ENCODE measurements at places on chromosomes 5 and 9.

DNA sequence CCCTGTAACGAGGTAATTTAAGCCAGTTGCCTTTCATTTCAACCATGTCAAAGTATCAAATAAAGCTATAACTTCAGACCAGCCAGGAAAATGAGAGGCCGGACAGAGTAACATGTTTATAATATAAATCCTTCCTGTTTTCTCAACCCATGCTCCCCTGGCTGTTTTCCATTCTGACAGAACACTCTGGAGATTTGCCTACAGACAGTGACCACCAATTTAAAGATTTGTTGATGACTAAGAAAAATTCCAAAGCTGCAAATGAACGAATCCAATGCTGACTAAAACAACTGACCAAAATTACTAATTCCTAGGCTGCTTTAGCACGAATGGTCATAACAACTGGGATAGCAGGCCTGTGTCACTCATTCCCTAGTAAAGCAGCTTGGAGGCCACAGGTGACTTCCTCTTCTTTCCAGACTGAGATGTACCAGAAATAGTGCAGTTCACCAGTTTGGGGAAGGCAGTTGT, 141.4 kb downstream of the AOPEP start:
- DNase-seq = no peak

DNA sequence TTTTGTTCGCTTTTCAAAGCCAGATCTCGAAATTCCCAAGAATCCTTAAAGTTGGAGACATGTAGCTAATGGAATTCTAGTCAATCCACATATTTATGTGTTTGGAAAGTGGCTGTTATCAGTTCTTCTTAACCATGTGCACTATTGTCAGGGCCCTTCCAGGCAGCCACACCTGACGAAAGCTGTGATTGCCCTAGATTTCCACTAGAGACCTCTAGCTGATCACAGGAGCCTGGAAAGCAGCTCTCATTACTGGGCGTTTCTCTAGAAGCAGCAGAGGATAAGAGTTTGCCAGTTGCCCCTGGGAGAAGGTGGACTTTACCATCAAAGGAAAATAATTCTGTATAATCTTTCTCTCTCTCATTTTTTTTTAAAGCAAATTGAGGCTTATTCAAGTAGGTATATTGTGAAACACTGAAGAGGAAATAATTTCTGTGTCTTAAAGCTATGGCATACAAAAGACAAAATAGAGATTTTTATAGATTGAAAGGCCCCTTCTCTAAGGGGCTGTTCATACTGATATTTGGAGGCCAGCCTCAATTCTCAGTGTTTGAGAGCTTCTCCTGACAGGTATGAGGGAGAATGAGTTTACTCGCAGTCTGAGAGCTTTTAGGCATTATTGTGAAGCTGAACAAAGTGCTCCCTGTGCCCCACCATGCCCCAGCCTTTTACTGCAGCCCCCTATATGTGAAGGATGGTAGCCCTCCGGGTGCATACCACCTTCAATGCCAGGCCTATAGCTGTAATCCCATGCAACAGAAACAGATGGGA, 405.4 kb upstream of the ACTBL2 start:
- DNase-seq = no peak

DNA sequence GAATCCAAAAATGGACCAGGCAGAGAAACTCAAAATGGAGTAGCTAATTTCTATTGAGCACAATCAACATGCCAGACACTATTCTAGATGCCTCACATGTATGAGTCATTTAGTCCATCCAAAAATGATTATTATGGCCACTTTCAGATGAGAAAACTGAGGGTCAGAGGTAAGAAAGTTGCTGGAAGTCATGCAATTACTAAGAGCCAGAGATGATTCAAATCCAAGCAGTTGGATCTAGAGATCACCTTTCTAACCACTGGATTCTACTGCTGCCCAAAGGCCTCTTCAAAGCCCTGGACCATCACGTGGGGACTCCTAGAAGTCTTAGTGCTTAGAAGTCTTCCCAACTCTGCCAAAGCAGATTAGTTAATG, 51.8 kb upstream of the HMHB1 start:
- DNase-seq = no peak

- DNase-seq = no peak
Measured at GRCh38 chr5:73256012-73256411, 83.0 kb downstream of the TMEM174 start.

DNA sequence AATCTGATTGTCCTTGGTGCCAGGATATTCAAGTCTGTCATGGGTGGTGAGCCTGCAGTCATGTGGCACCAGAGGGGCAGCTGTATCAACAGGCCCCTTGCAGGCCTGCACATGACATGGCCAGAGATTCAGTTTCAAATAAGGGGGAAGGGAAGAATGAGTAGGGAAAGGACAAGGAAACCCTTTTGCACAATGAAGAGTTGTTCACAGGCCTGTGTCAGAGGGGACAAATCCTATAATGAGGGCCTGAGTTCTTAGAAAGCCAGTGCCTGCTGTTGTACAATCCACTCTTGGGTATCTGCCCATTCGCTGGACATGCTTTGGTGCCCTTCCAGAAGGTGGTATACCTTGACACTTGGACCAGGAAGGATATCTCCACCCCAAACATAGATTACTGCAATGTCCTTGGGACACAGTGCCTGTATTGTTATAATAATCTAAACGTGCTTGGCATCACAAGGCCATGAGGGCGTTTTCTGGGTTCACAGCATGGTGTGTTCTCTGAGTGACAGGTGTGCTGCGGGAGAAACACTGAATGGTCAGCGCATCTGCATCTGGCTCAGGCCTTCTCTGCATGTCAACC, 1.9 kb upstream of the TMEM171 start:
- DNase-seq = no peak

DNA sequence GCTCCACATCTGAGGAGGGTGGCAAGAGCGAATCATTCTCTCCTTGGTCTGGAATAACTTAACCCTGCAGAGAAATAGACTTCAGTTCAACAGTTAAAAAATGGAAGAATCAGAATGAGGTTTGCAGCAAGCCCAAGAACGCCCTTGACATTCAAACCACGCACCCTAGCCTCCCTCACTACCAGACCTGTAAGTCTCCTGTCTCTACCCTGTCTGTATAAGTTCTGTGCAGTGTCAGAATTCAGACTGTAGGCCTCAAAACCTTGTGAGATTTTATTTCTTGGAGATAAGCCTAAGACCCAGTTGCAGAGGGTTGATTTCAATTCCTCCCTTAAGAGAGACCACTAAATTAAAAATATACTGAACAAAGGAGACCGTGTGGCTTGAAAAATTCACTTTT, 35.8 kb upstream of the PLPP1 start:
- no peak for DNase-seq

- DNase-seq = no peak
Measured at GRCh38 chr5:111070272-111071134, 1.0 kb upstream of the TSLP start.

- no peak for DNase-seq
Measured at GRCh38 chr9:1673300-1673699, 341.8 kb upstream of the SMARCA2 start.

GRCh38 chr9:83155733-83156132, 92.8 kb upstream of the RASEF start:
- no peak for DNase-seq

- DNase-seq = no peak
Measured at GRCh38 chr9:14311171-14311949, 2.6 kb downstream of the NFIB start.

DNA sequence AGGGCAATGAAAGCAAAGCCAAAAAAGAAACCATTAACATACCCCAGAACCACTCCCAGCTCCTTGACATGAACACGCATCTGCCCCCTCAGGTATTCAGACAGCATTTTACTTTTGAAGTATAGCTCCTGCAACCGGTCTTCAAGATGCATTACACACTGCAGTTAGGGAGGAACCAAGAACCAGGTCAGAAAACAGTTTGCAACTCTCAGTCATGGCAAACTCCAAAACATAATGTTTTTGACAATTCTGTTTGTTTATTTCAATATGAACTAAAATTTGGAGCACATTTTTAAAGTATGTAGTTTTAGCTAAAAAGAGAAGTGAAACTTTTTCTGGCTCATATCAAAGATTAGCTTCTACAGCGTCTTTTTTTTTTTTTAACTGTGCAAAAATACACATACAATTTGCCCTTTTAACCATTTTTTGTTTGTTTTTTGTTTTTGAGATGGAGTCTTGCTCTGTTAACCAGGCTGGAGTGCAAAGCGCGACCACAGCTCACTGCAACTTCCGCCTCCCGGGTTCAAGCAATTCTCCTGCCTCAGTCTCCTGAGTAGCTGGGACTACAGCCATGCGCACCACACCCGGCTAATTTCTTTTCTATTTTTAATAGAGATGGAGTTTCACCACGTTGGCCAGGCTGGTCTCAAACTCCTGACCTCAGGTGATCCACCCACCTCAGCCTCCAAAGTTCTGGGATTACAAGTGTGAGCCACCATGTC, 12.2 kb upstream of the RAPGEF6 start:
- DNase-seq = no peak

- no peak for DNase-seq
Measured at GRCh38 chr5:17370651-17371050, 127.4 kb upstream of the TAF11L2 start.

- no peak for DNase-seq
Measured at GRCh38 chr5:123752552-123753179, 240.7 kb downstream of the CSNK1G3 start.

GRCh38 chr5:122947372-122947771, 89.2 kb downstream of the PPIC start:
- no peak for DNase-seq

DNA sequence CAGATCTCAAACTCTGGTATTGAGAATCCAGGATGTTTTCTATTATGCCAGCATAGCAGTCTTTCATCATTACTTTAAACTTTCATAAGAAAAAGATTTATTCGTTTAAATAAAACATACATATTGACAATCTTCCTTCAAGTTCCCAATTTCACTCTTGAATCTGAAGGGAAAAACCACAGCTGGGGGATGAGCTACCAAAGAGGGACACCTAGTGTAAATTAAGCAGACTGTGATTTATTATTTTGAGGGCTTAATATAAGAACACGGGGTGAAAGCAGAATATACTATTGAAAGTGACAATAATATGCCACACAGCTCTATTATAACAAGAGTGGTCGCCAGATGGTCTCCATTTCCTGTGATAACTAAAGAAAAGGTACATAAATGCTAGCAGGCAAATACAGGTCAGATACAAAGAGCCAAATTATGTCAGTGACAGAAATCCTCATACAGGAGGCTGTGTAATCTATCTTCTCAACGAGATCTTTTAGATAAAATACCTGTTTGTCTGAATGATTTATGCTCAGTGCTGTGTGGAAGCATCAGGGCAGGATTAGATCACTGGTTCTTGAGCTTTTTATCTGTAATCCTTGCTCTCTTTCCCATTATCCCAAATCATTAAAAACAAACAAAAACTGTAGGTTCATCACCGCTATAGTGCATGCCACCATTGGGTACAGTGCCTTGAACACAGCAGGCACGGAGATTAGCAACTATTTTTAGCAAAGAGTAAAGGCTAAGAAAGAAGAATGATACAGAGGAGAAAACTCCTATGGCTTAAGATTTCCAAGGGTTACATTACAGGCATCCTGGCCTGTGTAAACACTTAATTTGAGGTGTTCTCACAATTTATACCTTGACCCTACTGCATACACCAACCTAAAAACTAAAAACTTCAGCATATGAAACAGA, 116.6 kb downstream of the DROSHA start:
- no peak for DNase-seq

- no peak for DNase-seq
Measured at GRCh38 chr9:35606138-35606504, 1.1 kb downstream of the TESK1 start.

- no peak for DNase-seq
Measured at GRCh38 chr9:129422032-129422842, 198.7 kb downstream of the C9orf50 start.

DNA sequence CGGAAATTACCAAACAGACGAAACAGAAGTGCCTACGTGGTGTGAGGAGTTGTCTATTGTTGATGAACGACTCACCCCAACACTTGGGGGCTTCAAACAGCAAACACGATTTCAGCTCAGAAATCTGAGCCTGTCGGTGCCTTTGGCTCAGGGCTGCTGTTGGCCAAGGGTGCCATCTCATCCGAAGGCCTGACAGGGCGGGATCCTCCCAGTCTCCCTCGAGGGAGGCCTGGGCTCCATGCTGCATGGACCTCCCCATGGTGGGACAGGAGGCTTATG, 1.3 kb downstream of the LRRC14B start:
- no peak for DNase-seq

DNA sequence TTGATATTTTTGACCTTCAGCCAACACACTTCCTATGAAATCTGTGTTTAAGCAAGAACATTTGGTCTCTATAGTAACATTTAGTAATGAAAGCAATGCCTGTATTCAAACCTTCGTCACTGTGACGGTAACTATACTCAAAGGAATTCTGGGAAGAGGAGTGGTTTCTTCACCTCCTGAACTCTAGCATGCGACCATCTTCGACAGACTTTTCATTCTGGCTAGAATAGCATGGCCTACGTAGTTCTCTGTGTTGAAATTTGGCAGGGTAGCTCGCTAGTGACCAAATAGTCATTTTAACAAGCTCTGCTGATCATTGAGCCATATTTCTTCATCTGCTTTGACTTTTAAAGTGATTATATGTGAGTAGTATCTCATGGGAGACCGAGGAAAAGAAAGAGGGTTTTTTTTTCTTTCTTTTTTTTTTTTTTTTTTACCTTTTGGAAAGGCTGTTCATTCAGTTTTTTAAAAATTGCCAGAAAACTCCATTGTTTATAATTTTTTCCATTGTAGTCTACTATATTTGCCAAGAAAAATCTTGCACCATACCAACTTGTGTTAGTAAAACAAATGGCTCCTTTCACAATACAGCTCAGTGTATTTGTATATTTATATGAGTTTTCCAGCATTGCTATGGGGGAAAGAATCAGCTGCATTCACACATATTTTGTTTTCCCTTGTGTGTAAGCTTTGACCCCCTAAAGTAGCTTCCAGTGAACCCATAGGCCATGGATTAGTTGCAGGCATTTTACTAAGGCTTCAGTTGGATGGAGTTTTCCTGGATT, 166.8 kb downstream of the NNT start:
- DNase-seq = no peak

DNA sequence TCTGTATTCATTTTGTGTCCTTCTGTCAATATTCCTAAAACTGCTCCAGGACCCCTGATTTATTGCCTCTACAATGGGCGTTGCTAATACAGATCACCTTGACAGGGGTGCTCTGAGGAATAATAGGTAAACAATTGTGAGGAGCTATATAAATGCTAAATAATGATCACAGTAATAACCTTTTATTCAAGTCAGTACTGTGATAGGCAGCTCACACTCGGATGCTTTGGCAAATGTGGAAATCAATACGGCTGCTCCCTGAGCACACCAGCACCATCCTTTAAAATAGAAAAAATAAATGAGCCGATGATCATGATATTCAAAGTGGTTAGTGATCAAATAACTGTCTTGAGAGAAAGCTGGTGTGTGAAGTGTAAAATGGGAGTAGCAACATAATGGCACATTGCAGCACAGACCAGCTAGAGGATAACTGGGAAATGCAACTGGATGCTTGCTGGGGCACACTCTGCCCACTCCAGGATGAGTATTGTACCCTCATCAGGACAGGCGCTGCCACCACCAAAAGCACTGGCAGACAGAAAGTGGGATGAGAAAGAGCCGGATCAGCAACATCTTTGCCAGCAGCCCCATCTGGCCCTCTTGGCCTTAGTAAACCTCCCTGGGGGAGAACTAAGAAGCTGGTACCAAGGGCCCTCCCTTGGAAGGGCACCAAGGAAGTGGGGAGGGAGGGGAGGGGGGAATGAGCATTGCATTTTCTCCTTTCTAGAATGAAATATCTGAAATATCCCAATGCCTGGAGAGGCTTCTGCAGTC, 69.4 kb upstream of the SPATA31D4 start:
- DNase-seq = no peak
